Thoracic aorta (tissue), 2 donors: ENCODE measurements at places on chromosomes 2 and 18.

- DNase-seq = no peak
These were observed 230.2 kb upstream of the TNP1 start for GRCh38 chr2:217090024-217090473.

DNA sequence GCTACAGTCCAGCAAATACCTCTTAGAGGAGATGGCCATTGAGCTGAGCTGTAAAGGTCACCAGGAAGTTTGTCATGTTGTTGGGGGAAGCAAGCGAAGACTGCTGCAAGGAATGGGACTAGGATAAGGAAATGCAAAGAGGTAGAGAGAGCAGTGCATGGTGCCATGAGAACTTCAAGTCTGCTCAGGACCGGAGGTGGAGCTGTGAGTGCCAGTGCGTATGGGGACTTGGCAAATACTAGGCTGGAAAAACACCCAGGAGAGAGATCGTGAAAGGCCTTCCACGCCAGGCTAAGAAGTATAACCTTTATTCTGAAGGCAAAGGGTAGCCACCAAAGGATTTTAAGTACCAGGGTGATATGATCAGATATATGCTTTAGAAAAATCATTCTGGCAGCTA lies 71.3 kb downstream of the MEIS1 start:
- DNase-seq = no peak

GRCh38 chr2:86223140-86223926 lies 24.1 kb downstream of the MRPL35 start:
- DNase-seq = peak; percentile 53

DNA sequence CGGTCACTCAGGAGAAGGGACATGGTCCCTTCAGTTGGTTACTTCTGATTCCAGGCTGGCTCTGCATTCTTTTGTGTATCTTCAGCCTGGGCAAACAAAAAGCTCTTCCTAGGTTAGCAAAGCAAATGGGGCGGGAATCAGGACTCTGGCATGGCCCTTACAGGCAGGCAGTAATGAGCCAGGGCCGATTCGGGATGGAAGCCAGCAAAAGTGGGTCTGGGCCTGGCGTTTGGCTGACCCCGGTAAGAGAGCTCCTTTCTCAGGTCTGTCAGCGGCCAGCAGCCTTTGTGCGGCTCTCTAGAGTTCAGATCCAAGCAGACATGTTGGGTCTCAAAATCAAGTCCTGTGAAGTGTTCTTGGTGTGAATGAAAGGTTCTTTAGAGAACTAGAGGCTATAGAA lies 81.5 kb upstream of the EML6 start:
- DNase-seq = no peak

DNA sequence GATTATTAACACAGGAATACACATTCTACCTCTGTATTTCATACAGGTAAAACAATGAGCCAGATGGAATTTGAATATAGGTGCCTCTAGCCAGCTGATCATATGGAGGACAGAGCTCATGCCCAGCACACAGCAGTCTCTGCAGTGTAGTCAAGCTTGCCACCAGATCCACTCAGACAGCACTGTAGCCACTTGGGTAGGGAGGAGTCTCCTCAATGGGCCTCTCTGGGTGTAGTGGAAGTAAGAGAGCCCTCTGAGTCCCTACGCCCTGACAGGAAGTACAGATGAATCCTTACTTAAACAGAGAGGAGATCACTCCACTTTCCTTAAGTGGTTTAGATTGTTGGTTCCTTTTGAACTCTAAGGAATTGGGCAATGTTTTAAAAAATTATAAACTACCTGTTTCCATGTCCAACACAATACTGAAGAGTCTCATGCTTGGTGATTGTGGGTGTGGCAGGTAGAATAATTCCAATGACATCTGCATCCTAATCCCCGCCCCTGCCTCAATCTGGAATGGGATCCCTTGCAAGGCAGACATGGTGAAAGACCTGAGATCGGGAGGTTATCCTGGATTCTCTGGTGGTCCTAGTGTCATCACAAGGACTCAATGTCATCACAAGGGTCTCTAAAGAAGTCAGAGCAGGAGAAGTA lies 23.0 kb upstream of the TMEM200C start:
- no peak for DNase-seq

- no peak for DNase-seq
These were observed 255.4 kb downstream of the ALPK2 start for GRCh38 chr18:58373481-58373880.

- DNase-seq = no peak
These were observed 1.7 kb downstream of the MYCN start for GRCh38 chr2:15941871-15942710.

DNA sequence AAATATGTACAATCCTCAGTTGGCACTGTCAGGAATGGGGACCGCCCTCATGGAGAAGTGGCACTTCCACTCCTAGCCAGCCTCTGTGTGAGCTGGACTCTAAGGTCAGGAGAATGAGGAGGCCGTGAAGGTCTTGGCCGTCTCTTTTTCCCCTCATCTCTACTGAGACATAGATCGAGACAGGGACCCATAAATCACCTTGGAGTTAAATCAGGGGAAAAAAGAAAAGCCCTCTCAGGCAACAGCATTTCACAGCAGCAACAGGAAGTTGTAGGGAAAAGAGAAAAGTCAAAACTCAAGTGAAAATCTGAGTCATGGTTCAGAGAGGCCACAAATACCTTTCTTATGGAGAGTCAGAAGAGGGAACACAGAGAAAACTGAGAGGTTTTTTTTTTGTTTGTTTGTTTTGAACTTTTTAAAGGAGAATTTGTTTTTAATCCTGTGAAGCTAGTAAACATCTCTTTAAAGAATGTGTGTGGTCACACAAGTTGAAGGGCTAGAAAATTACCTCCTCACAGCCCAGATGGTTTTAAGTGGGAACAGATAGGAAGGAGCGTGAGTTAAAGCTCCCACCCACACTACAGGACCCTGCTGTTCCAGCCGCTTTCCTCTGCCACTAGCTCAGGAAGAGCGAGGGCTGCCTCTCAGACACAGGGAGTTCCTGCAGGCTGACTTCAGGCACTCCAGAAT lies 30.6 kb upstream of the CYP1B1 start:
- DNase-seq = no peak

GRCh38 chr18:37294951-37295350 lies 270.6 kb downstream of the CELF4 start:
- no peak for DNase-seq

- DNase-seq = no peak
These were observed 58.5 kb downstream of the SP3 start for GRCh38 chr2:173906626-173907025.

DNA sequence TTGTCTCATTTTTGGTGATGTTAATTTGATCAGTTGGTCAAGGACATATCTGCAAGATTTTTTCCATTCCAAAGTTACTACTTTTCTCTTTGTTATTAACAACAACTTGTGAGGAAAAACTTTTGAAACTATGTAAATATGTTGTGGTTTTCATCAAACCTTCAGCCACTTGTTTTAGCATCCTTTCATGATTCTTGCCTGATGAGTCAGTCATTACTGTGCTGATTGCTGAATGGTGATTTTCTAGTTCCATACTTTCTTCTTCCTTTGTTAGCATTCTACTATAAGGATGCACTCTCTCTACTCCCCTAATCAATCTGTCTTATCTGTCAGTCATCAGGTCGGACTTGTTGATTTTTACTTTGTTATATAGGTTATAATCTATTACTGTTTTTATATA lies 10.9 kb downstream of the TMEM87B start:
- DNase-seq = no peak

DNA sequence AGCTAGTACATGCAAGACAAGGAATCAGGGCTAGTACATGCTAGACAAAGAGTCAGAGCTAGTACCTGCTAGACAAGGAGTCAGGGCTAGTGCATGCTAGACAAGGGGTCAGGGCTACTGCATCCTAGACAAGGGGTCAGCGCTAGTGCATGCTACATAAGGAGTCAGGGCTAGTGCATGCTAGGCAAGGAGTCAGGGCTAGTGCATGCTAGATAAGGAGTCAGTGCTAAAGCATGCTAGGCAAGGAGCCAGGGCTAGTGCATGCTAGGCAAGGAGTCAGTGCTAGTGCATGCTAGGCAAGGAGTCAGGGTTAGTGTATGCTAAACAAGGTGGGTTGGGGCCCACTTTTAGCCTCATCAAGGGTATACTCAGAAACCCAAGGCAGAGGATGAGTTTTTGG lies 90.1 kb upstream of the FAM136A start:
- DNase-seq = no peak

- no peak for DNase-seq
These were observed 61.2 kb downstream of the DIS3L2 start for GRCh38 chr2:232022718-232023117.

DNA sequence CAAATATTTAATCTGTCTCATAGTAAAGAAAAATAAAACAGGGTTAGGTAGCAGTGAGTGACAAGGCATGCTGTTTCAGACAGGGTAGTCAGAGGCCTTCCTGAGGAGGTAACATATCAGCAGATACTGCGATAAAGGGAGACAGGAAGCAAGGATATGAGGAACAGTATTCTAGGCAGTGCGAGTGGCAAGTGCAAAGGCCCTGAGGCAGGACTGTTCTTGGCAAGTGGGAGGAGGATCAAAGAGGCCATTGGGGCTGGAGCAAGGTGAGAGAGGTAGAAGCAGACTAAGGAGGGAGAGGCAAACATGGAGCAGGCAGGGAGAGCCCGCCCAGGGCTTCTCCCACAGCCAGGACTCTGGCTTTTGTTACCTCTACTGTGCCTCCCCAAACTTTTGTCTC lies 33.6 kb downstream of the GAD1 start:
- DNase-seq = no peak

DNA sequence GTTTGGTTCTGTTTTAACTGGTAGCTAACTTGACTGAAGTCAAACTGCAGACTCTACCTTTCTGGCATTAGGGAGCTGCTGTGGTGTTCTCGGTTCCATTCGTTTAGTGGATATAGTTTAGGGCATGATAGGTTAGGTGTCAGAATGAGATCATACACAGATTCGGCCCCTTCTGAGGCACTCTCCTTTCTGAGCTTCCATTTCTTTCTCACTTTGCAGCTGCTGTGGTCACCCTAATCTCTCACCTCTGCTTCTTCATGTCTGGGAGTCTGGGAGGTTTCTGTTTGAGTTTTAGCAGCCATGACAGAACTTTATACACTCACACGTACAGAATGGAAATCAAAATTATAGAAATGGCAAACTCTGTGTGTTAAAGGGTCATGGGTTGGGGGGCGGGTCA lies 122.8 kb downstream of the ATP9B start:
- no peak for DNase-seq

DNA sequence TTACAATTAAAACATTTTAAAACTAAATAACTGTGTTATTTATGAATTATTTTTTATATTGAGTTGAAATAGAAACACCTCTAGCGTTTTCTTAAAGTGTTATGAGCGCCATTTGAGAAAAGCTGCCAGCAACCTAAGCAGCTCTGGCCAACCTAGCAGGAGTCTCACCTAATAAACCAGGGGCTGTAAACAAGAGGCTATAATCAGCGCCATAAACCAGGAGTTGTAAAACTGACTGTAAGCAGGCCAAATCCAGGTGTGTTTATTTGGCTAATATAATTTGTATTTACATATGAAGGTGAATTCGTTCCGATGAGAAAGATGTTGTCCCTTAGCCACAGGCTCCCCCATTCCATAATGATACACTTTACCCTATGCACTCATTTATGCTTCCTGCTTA lies 34.7 kb downstream of the LRRTM1 start:
- no peak for DNase-seq

DNA sequence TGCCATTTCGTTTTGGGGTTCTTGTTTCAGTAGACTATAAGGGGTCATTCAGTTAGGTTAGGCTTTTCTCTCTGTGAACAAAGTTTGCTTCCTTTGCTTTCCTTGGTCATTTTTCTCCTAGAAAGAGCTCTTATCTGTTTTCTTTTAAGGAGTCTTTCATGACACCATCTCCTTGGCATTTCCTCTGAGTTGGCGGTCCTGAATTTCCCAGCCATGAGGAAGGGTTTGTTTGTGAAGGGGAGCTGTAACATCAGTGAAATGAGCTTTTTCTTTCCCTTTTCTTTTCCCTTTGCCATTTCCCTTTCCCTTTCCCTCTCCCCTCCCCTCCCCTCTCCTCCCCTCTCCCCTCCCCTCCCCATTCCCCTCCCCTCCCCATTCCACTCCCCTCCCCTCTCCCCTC lies 61.7 kb downstream of the MAP4K4 start:
- peak; percentile 23 for DNase-seq

DNA sequence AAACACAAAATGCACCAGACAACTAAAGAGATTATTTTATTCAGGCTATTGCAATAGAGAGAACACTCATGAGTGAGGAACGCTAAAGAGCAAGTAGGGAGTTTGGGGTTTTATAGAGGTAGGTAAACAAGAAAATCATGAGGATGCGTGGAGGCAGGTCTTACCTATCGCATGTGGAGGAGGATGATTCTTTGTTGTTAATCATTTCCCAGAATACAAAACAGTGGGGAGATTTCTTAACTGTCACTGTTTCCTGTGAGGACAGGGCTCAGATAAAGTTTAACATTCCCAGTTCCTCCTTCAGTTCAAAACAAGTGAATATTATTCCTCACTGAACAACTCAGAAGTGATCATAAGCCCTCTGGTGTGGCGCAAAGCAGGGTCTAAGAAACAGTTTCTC lies 156.1 kb upstream of the MGAT5 start:
- DNase-seq = no peak

DNA sequence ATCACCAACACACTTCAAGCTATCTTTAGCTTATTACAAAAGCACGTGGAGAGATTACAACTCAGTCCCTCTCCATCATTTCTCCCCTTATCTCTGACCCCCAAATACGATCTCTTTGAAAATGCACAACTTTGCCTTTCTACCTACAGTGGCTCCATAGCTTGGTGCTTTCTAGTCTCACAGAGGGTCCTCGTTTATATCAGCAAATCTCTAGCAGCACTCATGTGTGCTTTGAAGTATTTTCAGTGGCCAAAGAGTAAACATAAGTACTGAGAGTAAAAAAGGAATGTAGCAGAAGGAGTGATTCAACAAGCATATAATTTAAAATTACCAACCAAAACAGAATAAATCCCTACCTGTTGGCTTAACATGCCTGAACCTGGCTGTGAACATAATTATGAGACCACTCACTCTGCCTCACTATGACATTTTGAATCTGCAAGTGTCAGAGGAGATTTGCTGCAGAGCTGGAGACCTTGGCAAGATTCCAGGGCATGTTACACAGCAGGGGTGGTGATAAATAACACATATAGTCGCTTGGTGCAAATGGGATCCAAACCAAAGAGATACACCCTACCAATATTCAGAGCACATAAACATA lies 54.6 kb downstream of the LAMA3 start:
- DNase-seq = no peak

DNA sequence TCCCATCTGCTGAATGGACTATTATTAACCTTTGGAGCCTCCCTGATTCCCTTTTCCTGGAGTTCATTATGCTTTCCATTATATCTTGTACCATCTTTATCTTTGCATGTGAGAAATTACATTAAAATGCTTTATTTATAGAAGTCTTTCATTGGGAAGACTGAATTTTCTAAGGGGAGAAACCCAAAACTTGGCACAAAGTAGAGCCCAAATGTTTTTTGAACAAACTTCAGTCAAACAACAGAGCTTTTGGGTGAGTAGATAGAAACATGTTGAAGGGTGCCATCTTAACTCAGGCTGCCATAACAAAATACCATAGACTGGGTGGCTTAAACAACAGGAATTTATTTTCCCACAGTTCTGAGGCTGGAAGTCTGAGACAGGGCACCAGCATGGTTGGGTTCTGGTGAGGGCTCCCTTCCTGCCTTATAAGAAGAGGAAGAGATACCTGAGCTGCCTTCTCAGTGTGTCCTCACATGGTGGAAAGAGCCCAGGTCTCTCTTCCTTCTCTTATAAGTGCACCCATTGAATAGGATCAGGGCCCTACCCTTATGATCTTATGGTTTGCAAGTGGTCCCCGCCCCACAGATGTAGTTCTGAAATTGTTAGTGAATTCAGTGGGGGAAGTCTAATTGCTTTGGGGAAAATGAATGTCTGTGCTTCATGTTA lies 19.2 kb downstream of the RALB start:
- DNase-seq = no peak
